CD8-positive, alpha-beta memory T cell (primary cell): ENCODE measurements at places on chromosomes 11 and 22. TPM values are rescaled to one million over a fixed set of nuclear protein-coding genes. Genes with fewer than 3 reads are reported as not detected.

GRCh38 chr11:10322830-10323792, 18.2 kb downstream of the ADM start:
- peaks cover 4% of the 10 kb centered on the region for H3K27me3 ChIP-seq
- no peaks in the 10 kb centered on the region for H3K36me3 ChIP-seq
- H3K4me3 ChIP-seq, result no peak overlapping the region
- no peaks in the 10 kb centered on the region for H3K4me1 ChIP-seq
- H3K27ac ChIP-seq, result no peak overlapping the region
- peak; percentile 34 for DNase-seq

DNA sequence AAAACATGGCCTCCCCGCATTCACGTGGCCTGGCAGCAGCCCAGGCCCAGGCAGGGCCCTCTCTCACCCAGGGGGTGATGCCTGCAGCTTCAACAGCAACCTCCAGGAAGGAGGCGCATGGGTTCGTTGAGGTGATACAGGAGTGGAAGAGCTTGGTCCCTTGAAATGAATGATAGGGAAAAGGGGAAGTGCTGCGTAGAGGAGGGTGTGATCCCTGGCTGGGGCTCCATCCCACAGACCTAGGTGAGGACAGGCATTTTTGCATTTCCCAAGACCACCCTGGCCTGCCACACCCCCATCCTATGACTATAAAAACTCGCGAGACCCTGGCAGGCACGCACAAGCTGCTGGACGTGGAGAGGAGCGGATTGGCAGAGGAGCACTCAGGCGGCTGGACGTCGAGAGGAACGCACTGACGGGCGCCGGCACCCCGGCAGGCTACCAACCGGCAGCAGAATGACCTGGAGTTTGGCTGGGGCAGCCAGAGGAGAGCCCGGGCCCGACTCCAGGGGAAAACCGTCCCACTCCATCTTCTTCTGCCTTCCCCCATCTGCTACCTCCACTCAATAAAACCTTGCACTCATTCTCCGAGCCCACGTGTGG, 32.6 kb downstream of the RTN4R start:
- no peak overlapping the region for H3K4me3 ChIP-seq
- no peaks in the 10 kb centered on the region for H3K36me3 ChIP-seq
- peaks cover 43% of the 10 kb centered on the region for H3K4me1 ChIP-seq
- no peak overlapping the region for H3K27ac ChIP-seq
- peaks cover 4% of the 10 kb centered on the region for H3K27me3 ChIP-seq

GRCh38 chr22:50032109-50032871, 19.7 kb upstream of the IL17REL start:
- H3K27me3 ChIP-seq, result no peaks in the 10 kb centered on the region
- H3K4me1 ChIP-seq, result no peaks in the 10 kb centered on the region
- H3K36me3 ChIP-seq, result no peaks in the 10 kb centered on the region
- no peak overlapping the region for H3K27ac ChIP-seq
- H3K4me3 ChIP-seq, result no peak overlapping the region

DNA sequence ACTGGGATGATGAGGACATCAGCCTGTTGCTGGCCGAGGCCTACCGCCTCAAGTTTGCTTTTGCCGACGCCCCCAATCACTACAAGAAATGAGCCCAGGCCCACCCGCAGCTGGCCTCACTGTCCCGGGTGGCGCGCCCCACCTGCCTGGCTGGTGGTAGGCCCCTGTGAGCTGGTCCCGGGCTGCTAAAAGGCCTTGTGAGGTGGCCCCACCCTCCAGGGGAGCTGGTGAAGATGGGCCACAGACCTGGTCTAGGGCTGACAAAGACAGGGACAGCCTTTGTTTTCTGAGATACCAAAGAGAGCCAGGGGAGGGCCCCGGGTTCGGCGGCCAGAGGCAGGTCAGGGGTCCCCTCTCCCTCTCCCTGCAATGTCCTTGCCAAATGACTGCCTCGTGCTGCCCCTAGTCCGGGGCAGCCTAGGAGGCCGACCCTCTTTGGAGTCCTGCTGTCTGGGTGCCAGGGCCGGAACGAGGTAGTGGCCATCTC, 411.1 kb downstream of the TBC1D22A start:
- H3K27ac ChIP-seq, result no peak overlapping the region
- H3K27me3 ChIP-seq, result no peaks in the 10 kb centered on the region
- H3K36me3 ChIP-seq, result no peaks in the 10 kb centered on the region
- DNase-seq, result no peak
- no peak overlapping the region for H3K4me3 ChIP-seq

GRCh38 chr11:99316776-99317520, 296.2 kb downstream of the CNTN5 start:
- no peaks in the 10 kb centered on the region for H3K36me3 ChIP-seq
- no peak overlapping the region for H3K27ac ChIP-seq
- H3K4me1 ChIP-seq, result no peaks in the 10 kb centered on the region
- H3K27me3 ChIP-seq, result no peaks in the 10 kb centered on the region

DNA sequence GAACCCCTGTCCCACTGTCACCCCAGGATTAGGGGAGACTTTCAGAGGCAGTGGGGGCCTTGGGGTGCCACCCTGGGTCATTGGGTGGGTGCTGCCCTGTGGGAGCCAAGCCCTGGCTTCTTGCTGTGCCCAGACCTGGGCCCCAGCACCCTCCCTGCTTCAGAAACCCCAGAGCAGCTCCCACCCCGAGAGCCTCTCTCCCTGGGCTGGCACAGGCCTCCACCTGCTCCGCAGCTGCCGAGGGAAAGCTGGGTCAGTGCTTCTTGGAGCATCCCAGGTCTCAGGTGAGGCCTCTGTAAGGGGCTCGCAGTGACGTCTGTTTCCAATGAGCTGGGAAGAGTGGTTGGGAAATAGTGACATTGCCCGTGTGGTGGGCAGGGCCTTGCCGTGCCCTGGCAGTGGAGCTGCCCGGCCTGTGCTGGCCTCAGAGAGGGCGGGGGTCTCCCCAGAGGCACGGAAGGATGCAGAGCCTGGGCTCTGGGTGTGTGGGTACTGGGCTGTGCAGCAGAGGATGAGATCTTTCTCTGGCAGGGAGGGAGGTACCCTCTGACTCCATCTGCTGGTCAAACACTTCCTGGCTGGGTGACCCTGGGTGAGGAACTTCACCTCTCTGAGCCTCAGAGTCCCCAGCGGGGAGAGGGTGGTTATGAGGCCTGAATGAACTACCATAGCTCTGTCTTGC, 23.0 kb downstream of the C22orf23 start:
- no peak overlapping the region for H3K4me3 ChIP-seq
- no peaks in the 10 kb centered on the region for H3K27me3 ChIP-seq
- no peak overlapping the region for H3K27ac ChIP-seq
- peaks cover 7% of the 10 kb centered on the region for H3K4me1 ChIP-seq
- H3K36me3 ChIP-seq, result peaks cover 11% of the 10 kb centered on the region

DNA sequence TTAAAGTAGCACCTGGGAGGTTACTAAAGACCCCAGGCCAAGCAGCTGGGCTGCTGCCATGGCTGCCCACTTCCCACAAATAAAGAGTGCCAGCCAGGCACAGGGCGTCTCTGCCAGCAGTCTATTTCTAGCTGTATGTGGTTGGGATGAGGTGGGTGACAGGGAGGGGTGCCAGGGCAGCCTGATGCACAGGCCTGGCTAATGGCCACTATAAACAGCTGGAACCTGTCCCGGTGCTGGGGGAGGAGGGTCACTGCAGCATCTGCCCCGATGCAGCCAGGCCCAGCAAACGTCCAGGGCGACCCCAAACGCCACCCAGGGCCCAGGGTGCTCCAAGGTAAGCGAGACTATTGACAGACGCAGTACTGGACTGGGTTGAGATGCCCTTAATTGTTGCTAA, 37.4 kb downstream of the SCUBE1 start:
- H3K4me1 ChIP-seq, result no peaks in the 10 kb centered on the region
- H3K36me3 ChIP-seq, result no peaks in the 10 kb centered on the region
- no peak overlapping the region for H3K27ac ChIP-seq
- no peak overlapping the region for H3K4me3 ChIP-seq
- H3K27me3 ChIP-seq, result no peaks in the 10 kb centered on the region

GRCh38 chr11:70060611-70061293, 17.4 kb upstream of the ANO1 start:
- no peaks in the 10 kb centered on the region for H3K27me3 ChIP-seq
- no peak for DNase-seq
- no peak overlapping the region for H3K4me3 ChIP-seq
- no peaks in the 10 kb centered on the region for H3K36me3 ChIP-seq
- H3K27ac ChIP-seq, result no peak overlapping the region
- no peaks in the 10 kb centered on the region for H3K4me1 ChIP-seq

The GALR3 gene
- polyA plus RNA-seq, result not detected

The ZNF280B gene
- 2.9 TPM for polyA plus RNA-seq

The OR5I1 gene
- not detected for polyA plus RNA-seq

The CCDC81 gene
- polyA plus RNA-seq, result 0.26 TPM

The OR8D4 gene
- polyA plus RNA-seq, result not detected
